ENCODE measurements at places on chromosomes 16 and 17. TPM values are rescaled to one million over a fixed set of nuclear protein-coding genes. Genes with fewer than 3 reads are reported as not detected.

SLC16A5 gene
- total RNA-seq = 15.5 TPM

HOXB9 gene
- total RNA-seq = not detected

FOXL1 gene
- 1.2 TPM for total RNA-seq

TXNDC17 gene
- 43.8 TPM for total RNA-seq

DNA sequence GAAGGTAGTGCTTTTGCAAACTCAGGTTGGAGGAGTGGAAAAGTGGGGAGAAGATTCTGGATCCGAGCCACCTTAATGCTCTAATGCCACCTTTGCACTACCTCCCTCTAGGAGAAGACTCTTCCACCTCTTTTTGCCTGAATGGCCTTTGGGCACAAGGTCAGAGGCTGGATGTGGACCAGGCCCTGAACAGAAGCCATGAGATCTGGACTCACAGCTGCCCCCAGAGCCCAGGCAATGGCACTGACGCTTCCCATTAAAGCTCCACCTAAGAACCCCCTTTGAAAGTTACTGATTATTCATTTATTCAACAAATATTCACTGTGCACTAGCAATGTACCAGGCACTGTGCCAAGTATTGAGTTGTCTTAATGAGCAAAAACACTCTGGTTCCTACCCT lies 3.2 kb downstream of the SHBG start:
- DNase-seq = no peak

DNA sequence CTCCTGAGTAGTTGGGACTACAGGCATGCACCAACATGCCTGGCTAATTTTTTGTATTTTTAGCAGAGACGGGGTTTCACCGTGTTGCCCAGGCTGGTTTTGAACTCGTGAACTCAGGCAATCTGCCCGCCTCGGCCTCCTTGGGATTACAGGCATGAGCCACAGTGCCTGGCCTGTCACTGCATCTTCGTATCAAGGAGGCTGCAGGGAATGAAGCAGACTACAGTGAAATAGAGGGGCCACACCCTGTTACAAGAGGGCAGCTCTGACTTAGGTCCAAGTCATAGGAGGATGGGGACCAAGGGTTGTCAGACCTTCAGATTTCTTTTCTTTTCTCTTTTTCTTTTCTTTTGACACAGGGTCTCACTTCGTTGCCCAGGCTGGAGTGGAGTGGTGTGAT lies 28.7 kb downstream of the FA2H start:
- no peak for DNase-seq

All from heart right ventricle (tissue), 16 donors.